Choroid plexus epithelial cell (primary cell): ENCODE measurements at places on chromosomes 13 and 19.
A peak's percentile ranks its signal among the peaks of the same experiment; 100 is the strongest.

DNA sequence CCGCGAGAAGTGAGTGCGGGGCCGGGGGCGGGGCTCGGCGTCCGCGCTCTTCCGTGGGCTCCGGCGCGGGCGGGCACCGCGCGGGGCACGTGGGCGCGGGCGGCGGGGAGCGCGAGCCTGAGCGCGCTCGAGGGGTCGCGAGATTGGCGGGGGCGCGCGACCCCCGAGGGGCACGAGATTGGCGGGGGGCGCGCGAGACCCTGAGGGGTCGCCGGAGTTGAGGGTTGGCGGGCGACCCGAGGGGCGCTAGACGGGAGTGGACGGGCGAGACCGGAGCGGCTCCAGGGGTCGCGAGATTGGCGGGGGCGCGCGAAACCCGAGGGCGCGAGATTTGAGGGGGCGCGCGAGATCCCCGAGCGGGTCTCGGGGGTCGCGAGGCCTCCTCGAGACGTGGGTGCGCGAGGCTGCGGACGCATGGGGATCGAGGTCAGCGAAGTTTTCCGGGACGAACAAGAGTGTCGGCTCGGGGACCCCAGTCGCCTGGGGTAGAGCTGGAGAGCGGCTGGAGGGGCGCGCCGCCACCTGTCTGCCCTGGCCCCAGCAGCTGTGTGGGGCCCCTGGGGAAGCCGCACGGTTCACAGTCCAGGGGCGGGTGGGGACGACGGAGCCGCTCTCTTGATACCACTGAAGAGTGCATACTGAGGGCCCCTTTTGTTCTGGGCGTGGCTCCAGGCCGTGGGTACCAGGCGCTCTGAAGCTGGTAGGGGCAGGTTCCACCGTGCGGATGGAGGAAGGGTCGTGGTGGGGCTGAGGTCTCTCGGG is 682 bp downstream of the SSBP4 start:
- no peak for DNase-seq

GRCh38 chr13:50891206-50891605 is 18.4 kb upstream of the RNASEH2B start:
- no peak for DNase-seq

- peak; percentile 65 for DNase-seq
Measured at GRCh38 chr13:33110713-33111413, 94.6 kb downstream of the KL start.

DNA sequence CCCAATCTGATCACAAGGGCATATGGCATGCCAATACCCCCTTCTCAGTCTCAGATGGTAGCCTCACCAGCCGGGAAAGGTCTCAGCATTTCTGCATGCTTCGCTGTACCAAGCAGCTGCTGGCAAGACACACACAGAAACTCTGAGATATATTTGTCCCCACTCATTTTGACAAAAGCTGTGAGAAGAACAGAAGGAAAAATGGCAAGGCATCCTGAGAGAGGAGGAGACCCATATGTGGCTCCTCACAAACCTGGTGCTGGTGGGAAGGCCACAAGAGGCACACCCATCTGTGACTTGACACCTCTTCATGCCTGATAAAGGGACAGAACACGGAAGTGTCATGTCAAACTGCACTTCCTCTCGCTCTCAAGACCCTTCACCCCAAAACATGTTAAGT is 36.7 kb upstream of the DOCK9 start:
- no peak for DNase-seq

DNA sequence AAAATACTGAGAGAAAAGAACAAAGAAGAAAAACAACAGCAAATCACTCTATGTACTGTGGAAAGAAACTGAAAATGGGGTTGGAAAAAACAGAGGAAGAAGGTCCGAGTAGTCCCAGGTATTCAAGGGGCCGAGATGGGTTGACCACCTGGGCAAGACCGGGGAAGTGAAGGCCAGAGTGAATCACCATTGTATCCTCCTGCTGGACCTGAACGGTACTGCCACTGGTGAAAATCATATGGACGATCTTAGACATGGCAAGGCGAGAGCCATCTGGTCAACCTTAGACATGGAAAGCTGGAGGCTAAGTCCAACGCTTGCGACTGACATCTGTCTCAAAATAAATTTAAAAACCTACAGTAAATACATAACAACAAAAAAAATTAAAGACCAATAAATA is 44.4 kb upstream of the ZNF91 start:
- no peak for DNase-seq
